Activated naive CD8-positive, alpha-beta T cell treated with anti-CD3 and anti-CD28 coated beads, Interleukin-2, amount 10 ng/mL, durations not matched to agents 7 days and 5 days (primary cell): ENCODE measurements at places on chromosomes 7 and 10.

DNA sequence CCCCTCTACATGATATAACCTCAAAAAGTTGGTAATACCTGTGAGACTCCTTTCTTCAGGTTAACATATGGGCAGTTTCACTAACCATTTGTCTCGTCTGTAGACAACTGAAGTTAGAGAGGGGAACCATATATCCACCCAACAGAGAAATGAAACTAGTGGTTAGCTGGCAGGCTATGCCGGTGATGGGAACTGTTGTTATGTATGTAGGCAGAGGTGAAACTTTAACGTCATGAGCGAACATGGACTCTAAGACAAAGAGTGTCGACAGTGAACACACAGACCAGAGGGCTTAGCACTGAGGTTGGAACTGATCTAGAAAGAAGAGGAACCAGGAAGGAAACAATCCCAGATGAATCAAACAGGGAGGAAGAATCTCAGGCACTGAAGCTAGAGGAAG, 112.4 kb downstream of the ELMO1 start:
- DNase-seq = no peak
- peaks cover 62% of the 10 kb centered on the region for H3K36me3 ChIP-seq
- H3K4me1 ChIP-seq = peaks cover 46% of the 10 kb centered on the region
- no peaks in the 10 kb centered on the region for H3K27me3 ChIP-seq
- peak overlapping the region; percentile 43 for H3K4me3 ChIP-seq

- no peaks in the 10 kb centered on the region for H3K36me3 ChIP-seq
- H3K4me3 ChIP-seq = no peak overlapping the region
- H3K27ac ChIP-seq = no peak overlapping the region
- no peaks in the 10 kb centered on the region for H3K27me3 ChIP-seq
- H3K4me1 ChIP-seq = no peaks in the 10 kb centered on the region
Observed at GRCh38 chr7:45179666-45180065, 22.1 kb downstream of the RAMP3 start.

- no peak overlapping the region for H3K27ac ChIP-seq
- H3K36me3 ChIP-seq = peaks cover 27% of the 10 kb centered on the region
- no peak overlapping the region for H3K4me3 ChIP-seq
- no peak for DNase-seq
Observed at GRCh38 chr10:96930469-96930868, 98.4 kb downstream of the LCOR start.

DNA sequence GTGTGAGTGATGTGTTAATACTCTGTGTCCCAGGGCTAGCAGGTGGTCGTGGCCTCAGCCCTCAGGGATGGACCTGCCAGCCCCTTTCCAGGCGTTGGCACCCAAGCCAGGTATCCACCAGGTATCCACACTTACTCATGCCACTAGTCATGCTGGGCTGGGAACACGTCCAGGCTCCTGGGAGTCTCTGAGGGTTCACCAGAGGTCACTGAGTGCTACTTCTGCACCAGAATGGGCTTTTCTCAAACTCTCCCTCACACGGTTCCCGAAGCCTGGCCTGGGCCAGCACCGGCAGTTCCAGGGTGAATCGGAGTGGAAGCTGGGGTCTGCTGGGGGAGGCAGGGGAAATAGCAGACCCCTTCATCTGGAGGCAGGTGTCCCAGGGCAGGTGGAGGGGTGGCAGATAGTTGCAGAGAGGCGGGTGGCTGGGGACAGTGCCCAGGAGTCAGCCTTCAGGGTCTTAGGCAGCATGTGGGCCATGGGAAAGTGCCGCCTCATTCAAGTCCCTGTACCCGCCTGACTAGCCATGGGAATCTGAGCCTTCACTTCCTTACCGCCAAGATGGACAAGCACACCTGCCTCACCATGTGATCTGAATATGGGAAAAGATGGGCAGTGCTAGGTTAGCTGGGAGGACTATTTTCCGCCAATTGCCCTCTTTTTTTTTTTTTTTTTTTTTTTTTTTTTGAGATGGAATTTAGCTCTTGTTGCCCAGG, 95.5 kb upstream of the GTF2I start:
- no peaks in the 10 kb centered on the region for H3K27me3 ChIP-seq
- H3K36me3 ChIP-seq = no peaks in the 10 kb centered on the region
- H3K4me3 ChIP-seq = no peak overlapping the region
- peaks cover 1% of the 10 kb centered on the region for H3K4me1 ChIP-seq

DNA sequence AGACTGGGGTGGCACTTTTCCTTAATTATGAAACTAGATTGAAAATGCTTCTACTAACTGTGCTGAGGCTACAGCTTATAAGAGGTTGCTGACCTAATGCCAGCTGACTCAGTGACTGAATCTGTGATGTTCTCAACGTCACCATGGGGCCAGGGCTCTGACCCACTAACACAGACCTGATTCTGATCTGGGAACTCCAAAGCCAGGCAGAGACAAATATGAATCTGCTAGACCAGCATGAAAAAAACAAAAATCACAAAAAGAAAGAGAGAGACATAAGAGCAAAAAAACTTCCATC, 16.1 kb downstream of the USP6NL start:
- no peaks in the 10 kb centered on the region for H3K27me3 ChIP-seq
- H3K4me1 ChIP-seq = peaks cover 2% of the 10 kb centered on the region
- H3K36me3 ChIP-seq = peaks cover 7% of the 10 kb centered on the region
- H3K4me3 ChIP-seq = no peak overlapping the region

- H3K4me1 ChIP-seq = peaks cover 25% of the 10 kb centered on the region
- H3K27ac ChIP-seq = peak overlapping the region; percentile 91
- H3K4me3 ChIP-seq = peak overlapping the region; percentile 68
- peaks cover 20% of the 10 kb centered on the region for H3K36me3 ChIP-seq
- H3K27me3 ChIP-seq = no peaks in the 10 kb centered on the region
Observed at GRCh38 chr7:2971914-2972834, 71.5 kb downstream of the CARD11 start.

DNA sequence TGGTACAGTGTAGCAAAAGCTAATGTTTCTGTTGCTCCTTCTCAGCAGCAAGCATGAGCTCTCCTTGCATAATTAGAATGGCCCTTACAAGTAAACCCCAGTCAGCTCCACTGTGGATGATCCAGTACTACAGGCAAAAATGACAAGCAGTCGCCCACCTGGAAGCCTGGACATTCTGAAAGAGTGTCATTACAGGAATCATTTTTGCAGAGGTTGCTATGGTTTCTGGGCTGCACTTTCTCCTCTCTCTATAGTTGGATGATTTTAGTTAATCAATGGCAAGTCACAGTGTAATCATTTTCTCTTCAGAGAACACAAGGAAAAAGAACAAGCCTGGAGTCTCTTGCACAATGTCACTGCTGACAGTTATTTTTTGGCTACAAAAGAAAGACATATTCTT, 102.9 kb upstream of the MYO3A start:
- no peaks in the 10 kb centered on the region for H3K4me1 ChIP-seq
- H3K36me3 ChIP-seq = no peaks in the 10 kb centered on the region
- DNase-seq = no peak
- H3K27ac ChIP-seq = no peak overlapping the region

DNA sequence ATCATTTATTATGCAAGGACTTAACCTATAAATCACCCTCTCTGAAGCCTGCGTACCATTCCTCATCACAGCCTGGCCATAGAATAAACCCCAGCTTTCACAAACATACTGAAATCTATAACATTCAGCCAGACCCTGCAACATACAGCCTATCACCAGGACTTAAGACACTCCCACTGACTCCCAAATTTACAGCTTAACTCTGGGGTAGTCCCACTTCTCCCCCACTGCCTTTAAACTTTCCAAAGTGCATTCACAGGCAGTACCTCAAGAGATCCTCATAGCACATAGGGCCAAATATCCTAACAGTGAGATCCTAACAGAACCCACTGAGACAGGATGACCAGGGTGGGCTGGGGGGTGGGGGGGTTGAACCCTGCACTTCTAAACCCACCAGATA, 3.5 kb downstream of the LDB1 start:
- peaks cover 7% of the 10 kb centered on the region for H3K36me3 ChIP-seq
- H3K27ac ChIP-seq = peak overlapping the region; percentile 92
- H3K27me3 ChIP-seq = no peaks in the 10 kb centered on the region
- peak overlapping the region; percentile 88 for H3K4me3 ChIP-seq
- DNase-seq = no peak
- peaks cover 55% of the 10 kb centered on the region for H3K4me1 ChIP-seq

DNA sequence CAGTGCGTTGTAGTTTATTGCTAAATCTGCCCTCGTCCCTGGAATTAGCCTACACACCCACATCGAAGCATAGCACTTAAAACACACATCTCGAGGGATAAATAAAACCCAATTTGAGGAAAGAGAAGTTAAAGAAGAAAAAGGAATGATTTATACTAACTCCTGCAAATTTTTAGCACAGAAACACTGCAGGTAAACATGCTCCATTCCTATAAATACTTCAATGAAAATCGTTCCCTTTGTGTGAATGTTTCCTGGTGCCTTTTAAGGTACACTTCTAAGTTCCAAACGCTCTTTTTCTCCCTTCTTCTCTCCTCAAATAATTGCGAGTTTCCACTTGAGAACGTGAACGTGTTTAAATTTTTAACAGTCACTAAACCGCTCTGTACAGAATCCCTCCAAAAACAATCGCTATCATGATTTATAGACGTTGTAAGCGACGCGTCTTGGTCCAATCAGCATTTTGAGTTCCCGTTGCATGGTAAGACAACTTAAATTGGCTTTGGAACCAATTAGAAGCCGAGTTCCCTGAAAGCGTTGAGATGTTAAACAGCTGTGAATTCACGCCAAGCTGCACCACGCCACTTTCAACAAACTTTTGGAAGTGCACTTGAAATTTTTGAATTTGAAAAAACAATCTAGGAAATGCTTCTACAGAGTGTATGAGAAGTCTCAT, 12.5 kb upstream of the EBLN1 start:
- H3K4me3 ChIP-seq = peak overlapping the region; percentile 89
- H3K36me3 ChIP-seq = peaks cover 5% of the 10 kb centered on the region
- H3K4me1 ChIP-seq = peaks cover 24% of the 10 kb centered on the region
- peak overlapping the region; percentile 96 for H3K27ac ChIP-seq
- H3K27me3 ChIP-seq = peaks cover 16% of the 10 kb centered on the region
- no peak for DNase-seq

DNA sequence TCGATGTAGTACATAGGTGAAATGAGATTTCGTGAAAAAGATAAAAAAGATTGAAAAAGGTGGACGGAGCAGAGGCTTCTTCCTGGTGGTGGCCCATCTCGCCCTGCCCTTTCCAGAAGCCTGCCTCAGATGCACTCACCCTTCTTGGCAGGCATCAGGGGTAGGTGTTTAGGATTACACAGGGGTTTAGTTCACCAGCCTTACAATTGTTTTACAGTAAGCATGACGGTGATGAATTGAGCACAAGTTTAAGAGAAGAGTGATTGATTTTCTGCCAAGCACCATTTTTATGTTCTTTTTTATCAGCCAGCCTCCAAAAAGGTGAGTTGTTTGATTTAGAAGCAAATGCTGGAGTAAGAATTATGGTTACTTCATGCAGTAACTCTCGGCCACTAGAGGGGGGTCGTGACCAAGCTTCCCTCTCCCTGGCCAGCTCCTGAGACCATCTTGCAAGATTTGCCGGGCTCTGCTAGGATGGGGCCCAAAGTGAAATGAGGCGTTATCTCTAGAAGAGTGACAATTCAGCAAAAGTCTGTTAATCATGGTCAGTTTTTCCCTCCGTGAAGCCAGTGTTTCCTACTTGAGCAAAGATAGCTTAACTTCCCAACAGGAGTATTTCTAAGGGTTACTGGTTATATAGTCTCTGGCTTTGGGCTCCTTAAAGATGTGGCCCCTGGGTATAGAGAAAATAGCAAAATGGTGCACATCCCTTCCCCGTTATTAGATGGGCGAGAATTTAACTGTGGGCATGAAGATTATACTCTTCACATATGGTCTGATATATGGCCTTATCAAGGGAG, 228.8 kb downstream of the BMPER start:
- H3K27ac ChIP-seq = no peak overlapping the region
- no peaks in the 10 kb centered on the region for H3K27me3 ChIP-seq
- no peak for DNase-seq
- H3K36me3 ChIP-seq = no peaks in the 10 kb centered on the region
- H3K4me3 ChIP-seq = no peak overlapping the region
- H3K4me1 ChIP-seq = no peaks in the 10 kb centered on the region

- no peak for DNase-seq
- no peaks in the 10 kb centered on the region for H3K27me3 ChIP-seq
- peak overlapping the region; percentile 86 for H3K27ac ChIP-seq
- H3K4me3 ChIP-seq = no peak overlapping the region
- H3K36me3 ChIP-seq = peaks cover 2% of the 10 kb centered on the region
Observed at GRCh38 chr7:50212016-50212325, 92.5 kb upstream of the IKZF1 start.

DNA sequence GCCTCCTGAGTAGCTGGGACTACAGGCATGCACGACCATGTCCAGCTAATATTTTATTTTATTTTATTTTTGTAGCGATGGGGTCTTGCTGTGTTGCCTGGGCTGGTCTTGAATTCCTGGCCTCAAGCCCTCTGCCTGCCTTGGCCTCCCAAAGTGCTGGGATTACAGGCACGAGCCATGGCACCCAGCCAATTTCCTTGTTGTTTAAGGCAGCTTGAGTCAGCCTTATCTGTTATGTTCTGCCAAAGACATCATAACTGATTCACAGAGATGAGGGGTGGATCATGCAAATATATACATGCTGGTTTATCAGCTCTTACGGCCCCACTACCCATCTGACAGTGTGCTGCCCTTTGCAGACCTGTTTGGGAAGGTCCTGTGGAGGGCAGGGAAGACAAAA, 826.7 kb downstream of the TYW1 start:
- H3K36me3 ChIP-seq = no peaks in the 10 kb centered on the region
- no peaks in the 10 kb centered on the region for H3K27me3 ChIP-seq
- no peak for DNase-seq
- no peaks in the 10 kb centered on the region for H3K4me1 ChIP-seq

GRCh38 chr10:91976317-91977051, 52.9 kb downstream of the BTAF1 start:
- peaks cover 19% of the 10 kb centered on the region for H3K4me1 ChIP-seq
- peaks cover 67% of the 10 kb centered on the region for H3K36me3 ChIP-seq
- no peak overlapping the region for H3K27ac ChIP-seq

DNA sequence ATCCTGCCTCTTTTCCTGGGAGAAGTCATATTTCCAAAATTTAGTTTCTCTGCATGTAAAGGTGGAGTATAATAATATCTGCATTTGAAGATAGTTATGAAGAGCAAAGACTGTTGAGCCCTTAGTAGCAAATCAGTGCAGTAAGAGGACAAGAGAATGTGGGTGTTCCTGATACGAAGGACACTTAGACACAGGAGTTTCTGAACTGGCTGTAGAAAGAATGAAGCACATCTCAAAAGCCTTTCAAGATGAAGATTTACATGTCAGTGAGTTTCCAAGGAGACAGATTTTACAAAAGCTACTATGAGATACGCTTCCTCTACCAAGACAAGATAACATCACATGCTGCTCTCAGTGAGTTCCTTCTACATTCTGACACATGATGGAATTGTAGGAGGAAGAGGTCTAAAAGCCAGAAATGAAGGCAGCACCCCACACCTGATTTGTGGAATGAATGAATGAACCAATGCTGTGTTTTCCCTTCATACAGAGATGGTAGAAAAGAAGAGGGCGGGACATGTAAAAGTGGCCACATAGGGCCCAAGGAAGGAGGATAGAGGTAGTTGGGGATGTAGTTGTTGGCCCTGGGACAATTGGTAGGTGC, 173.6 kb upstream of the PDE1C start:
- H3K4me1 ChIP-seq = no peaks in the 10 kb centered on the region
- no peak for DNase-seq
- H3K27me3 ChIP-seq = peaks cover 2% of the 10 kb centered on the region
- H3K36me3 ChIP-seq = no peaks in the 10 kb centered on the region
- H3K27ac ChIP-seq = no peak overlapping the region
